Activated CD4-positive, alpha-beta T cell treated with anti-CD3 and anti-CD28 coated beads, Interleukin-2, amount 10 ng/mL, durations not matched to agents 7 days and 5 days (primary cell): ENCODE measurements at places on chromosomes 3 and 15. TPM values are rescaled to one million over a fixed set of nuclear protein-coding genes. Genes with fewer than 3 reads are reported as not detected.

DNA sequence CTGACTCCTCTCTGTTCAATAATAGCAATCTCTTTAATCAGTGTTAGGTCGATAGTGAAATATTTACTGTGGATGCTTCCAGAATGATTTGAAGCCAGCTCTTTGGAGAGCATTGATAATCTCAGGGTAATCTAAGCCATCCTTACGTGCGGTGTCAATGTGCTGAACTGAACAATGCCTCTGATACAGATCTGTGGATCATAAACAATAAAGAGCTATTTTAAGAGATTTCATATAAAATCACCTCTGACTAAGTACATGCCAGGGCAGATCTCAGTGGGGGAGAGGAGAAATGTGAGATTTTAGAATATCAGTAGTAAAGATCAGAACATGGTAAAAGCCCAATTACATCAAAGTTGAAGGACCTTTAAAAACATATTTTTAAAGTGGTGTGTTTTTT, 319.3 kb upstream of the GBE1 start:
- H3K27me3 ChIP-seq: peaks cover 4% of the 10 kb centered on the region
- H3K4me3 ChIP-seq: no peak overlapping the region
- H3K27ac ChIP-seq: no peak overlapping the region
- H3K36me3 ChIP-seq: no peaks in the 10 kb centered on the region

- DNase-seq: no peak
- no peaks in the 10 kb centered on the region for H3K27me3 ChIP-seq
- no peak overlapping the region for H3K4me3 ChIP-seq
- peaks cover 5% of the 10 kb centered on the region for H3K36me3 ChIP-seq
- no peak overlapping the region for H3K27ac ChIP-seq
- peaks cover 32% of the 10 kb centered on the region for H3K4me1 ChIP-seq
Measured at GRCh38 chr3:32373276-32373675, 18.4 kb upstream of the CMTM7 start.

DNA sequence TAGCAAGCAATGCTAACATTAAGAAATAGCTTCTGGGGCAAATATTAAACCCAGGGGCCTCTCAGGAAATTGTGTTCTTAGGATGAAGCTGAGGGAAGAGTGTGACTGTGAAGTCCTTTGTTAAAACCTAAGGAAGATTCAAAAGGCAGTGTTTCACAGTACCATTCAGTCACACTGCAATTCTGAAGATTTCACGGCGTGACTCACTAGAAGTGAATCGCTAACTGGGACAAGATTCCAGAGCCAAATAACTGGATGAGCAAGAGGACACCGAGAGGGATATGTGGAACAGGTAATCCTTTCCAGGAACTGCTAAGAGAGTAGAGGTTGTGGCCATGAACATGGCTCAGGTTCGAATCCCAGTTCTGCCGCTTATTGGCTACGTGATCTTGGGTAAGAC, 61.8 kb upstream of the SMAD3 start:
- no peak for DNase-seq
- no peak overlapping the region for H3K4me3 ChIP-seq
- H3K4me1 ChIP-seq: no peaks in the 10 kb centered on the region
- H3K36me3 ChIP-seq: peaks cover 1% of the 10 kb centered on the region
- no peak overlapping the region for H3K27ac ChIP-seq
- H3K27me3 ChIP-seq: peaks cover 7% of the 10 kb centered on the region

The RGMA gene
- total RNA-seq: 0.25 TPM

The TGM4 gene
- not detected for total RNA-seq
